Breast epithelium (tissue), 4 donors: ENCODE measurements at places on chromosomes 1 and 21. TPM values are rescaled to one million over a fixed set of nuclear protein-coding genes. Genes with fewer than 3 reads are reported as not detected.
A peak's percentile ranks its signal among the peaks of the same experiment; 100 is the strongest.

GRCh38 chr21:34649400-34649799 lies 19.4 kb upstream of the CLIC6 start:
- no peaks in the 10 kb centered on the region for H3K27me3 ChIP-seq
- DNase-seq = no peak
- H3K36me3 ChIP-seq = no peaks in the 10 kb centered on the region
- no peak overlapping the region for H3K4me3 ChIP-seq
- H3K27ac ChIP-seq = no peak overlapping the region

DNA sequence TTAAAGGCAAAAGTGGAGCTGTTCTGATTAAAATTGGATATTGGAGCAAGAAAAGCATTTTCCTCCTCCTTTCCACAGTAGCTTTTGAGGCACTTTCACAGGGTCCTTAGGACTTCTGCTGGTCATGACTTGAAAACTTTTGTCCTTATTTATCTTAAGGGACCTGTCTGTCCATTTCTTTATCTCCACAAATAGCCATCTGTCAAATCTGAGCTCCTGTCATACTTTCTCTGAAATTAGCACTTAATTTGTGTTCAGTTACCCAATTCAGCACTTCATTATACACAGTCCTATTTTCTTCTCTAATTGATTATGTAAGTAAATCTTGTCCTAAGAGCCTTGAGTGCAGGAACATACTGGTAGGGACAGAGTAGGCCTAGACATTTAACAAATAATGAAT lies 9.8 kb downstream of the POU2F1 start:
- H3K4me1 ChIP-seq = no peaks in the 10 kb centered on the region
- H3K36me3 ChIP-seq = no peaks in the 10 kb centered on the region
- H3K27me3 ChIP-seq = no peaks in the 10 kb centered on the region
- no peak for DNase-seq

DNA sequence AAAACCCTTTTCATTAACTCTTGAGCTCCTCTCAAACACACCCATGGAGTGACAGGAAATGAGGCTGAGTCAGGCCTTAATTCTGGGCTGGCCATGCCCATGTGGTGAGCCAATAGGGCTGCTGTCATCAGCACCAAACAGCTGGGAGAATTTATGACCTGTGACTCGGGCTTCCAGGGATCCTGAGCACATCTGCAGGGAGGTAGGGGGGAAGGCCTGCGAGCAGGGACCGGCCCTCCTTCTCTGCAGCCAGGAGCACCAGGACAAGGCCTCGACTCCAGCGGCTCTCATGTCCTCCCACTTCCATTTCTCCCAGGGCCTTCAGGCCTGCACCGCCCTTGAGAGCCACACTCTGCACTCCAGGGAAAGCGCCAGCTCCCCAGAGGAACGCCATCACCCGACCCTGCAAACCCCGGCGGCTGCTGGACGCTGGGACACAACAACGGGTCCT lies 14.6 kb downstream of the RIPK4 start:
- DNase-seq = no peak
- no peaks in the 10 kb centered on the region for H3K27me3 ChIP-seq
- no peak overlapping the region for H3K4me3 ChIP-seq
- peak overlapping the region; percentile 70 for H3K27ac ChIP-seq
- H3K4me1 ChIP-seq = no peaks in the 10 kb centered on the region

DNA sequence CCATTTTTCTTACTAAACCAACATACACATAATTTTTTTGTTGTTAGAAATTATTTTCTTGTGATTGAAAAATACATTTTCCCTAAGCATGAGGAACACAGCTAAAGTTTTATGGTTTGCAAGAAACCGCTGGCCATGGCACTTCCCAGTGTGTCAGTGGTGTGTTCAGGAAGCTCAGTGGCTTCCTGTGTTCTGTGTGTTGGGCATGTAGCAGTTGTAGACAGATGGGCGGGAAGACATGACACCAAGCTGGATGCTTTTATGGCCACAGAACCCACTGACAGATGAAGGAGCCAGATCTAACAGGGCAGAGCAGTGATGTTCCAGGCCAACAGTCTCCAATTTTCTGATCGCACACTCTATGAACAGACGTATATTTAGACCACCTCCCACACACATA lies 119.8 kb downstream of the GALNT2 start:
- no peak for DNase-seq
- no peaks in the 10 kb centered on the region for H3K27me3 ChIP-seq
- H3K36me3 ChIP-seq = no peaks in the 10 kb centered on the region
- H3K4me3 ChIP-seq = no peak overlapping the region
- H3K27ac ChIP-seq = peak overlapping the region; percentile 53
- H3K4me1 ChIP-seq = no peaks in the 10 kb centered on the region

GRCh38 chr1:236495467-236496112 lies 28.2 kb upstream of the LGALS8 start:
- H3K4me1 ChIP-seq = no peaks in the 10 kb centered on the region
- no peaks in the 10 kb centered on the region for H3K27me3 ChIP-seq
- H3K27ac ChIP-seq = no peak overlapping the region
- H3K36me3 ChIP-seq = no peaks in the 10 kb centered on the region

- H3K36me3 ChIP-seq = no peaks in the 10 kb centered on the region
- H3K27me3 ChIP-seq = no peaks in the 10 kb centered on the region
- H3K4me1 ChIP-seq = no peaks in the 10 kb centered on the region
- no peak for DNase-seq
- no peak overlapping the region for H3K4me3 ChIP-seq
These were observed 73.3 kb downstream of the MDM4 start for GRCh38 chr1:204589409-204590038.

GRCh38 chr1:240495601-240496000 lies 116.4 kb downstream of the GREM2 start:
- no peak overlapping the region for H3K27ac ChIP-seq
- H3K27me3 ChIP-seq = no peaks in the 10 kb centered on the region
- no peak overlapping the region for H3K4me3 ChIP-seq
- H3K36me3 ChIP-seq = no peaks in the 10 kb centered on the region
- no peak for DNase-seq

SLFNL1 gene
- total RNA-seq = 0.66 TPM

DNA sequence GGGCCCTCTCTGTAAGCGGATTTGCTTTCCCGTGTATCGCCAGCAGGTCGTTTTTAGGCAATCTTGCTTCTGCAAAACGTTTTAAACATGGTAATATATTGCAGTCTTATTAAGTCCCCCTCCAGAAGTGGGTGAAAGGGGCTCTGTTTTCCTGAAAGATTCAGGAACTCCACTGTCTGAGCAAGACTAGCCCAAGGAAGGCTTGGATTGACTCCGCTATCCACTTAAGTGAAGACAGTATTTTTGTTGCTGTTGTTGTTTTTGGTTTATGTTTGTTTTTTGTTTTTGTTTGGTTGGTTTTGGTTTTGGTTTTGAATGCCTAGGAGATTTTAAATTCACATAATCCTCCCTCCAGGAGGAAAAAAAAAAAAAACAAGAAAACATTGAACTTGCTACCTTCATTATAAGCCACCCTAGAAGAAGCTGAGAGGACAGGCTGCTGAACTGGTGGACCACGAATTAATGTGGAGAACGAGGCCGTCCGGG lies 29.1 kb upstream of the NFIA start:
- H3K4me3 ChIP-seq = peak overlapping the region; percentile 43
- no peaks in the 10 kb centered on the region for H3K27me3 ChIP-seq
- H3K36me3 ChIP-seq = no peaks in the 10 kb centered on the region
- H3K27ac ChIP-seq = peak overlapping the region; percentile 81
- peaks cover 11% of the 10 kb centered on the region for H3K4me1 ChIP-seq

GRCh38 chr1:55039342-55040082 lies at the start of gene PCSK9:
TSS of gene PCSK9 (plus strand) at chr1:55039548. CDS start at chr1:55039838, 290 bp downstream.
- H3K36me3 ChIP-seq = no peaks in the 10 kb centered on the region
- H3K27me3 ChIP-seq = no peaks in the 10 kb centered on the region
- no peaks in the 10 kb centered on the region for H3K4me1 ChIP-seq
- H3K4me3 ChIP-seq = peak within 1 kb of the TSS; percentile 59

OR2L8 gene
- total RNA-seq = not detected

HAO2 gene
- 0.66 TPM for total RNA-seq

GRCh38 chr1:24965571-24965930 lies 35.5 kb upstream of the RUNX3 start:
- H3K4me1 ChIP-seq = no peaks in the 10 kb centered on the region
- no peak overlapping the region for H3K4me3 ChIP-seq
- no peak overlapping the region for H3K27ac ChIP-seq
- no peak for DNase-seq

DNA sequence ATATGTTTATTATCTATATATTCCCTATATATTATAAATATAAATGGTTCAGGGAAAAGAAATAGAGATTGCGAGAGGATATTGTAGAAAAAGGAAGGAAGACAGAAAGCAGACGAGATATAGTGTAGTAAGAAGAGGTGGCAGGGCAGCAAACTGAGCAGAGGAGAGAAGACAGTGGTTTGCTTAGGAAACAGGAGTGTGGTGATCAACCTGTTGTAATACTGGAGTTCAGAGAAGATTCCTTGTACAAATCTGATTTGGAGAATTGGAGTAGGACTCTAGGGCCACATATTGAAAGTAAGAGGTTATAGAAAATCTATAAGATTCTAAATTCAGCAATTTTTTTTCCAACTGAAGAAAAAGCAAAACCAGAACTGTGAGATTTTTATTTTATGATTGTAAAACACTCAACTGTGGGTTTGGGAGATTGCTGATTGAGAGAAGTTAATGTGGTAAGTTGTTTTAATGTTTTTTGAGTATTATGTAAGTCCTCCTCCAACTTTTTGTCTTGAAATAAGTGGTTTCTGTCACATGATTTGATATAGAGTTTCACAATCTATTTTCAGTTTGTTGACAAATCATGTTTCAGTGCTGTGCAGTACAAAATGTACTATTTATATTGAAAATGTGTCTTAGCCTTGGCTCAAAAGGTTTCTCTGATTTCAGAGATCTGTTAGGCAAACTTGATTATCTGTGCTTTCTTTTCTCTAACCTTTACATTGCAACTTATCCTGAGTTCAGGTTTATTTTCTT lies 9.6 kb upstream of the AMY2B start:
- peak overlapping the region; percentile 1 for H3K27ac ChIP-seq
- H3K36me3 ChIP-seq = no peaks in the 10 kb centered on the region
- H3K4me3 ChIP-seq = no peak overlapping the region
- H3K27me3 ChIP-seq = no peaks in the 10 kb centered on the region

DOCK7 gene
- total RNA-seq = 35.7 TPM

SPATA45 gene
- not detected for total RNA-seq

- no peak overlapping the region for H3K4me3 ChIP-seq
- no peaks in the 10 kb centered on the region for H3K36me3 ChIP-seq
- no peaks in the 10 kb centered on the region for H3K27me3 ChIP-seq
- H3K27ac ChIP-seq = peak overlapping the region; percentile 2
- DNase-seq = no peak
These were observed 93.9 kb downstream of the KIF1B start for GRCh38 chr1:10304295-10304694.

DNA sequence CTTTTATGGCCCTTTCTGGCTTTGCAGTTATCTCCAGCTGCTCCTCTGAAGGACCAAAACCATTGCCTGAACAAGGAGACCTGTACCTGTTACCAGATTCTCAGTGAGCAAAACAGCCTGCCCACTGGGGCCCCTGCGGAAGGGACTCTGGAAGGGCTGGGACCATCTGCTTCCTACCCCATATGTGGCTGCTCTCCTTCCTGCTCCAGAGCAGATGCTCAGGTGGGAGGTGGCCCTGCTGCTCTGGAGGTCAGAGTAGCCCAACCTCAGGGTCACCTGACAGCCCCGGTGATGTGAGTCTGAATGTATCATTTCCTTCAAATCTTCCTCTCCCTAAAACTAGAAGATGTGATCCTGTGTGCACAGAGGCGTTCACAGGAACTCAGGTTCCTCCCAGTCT lies 33.6 kb downstream of the PRDM16 start:
- no peaks in the 10 kb centered on the region for H3K36me3 ChIP-seq
- H3K27ac ChIP-seq = no peak overlapping the region
- H3K27me3 ChIP-seq = peaks cover 40% of the 10 kb centered on the region
- no peaks in the 10 kb centered on the region for H3K4me1 ChIP-seq

SLC2A5 gene
- total RNA-seq = 2.7 TPM

- no peaks in the 10 kb centered on the region for H3K4me1 ChIP-seq
- H3K27ac ChIP-seq = no peak overlapping the region
These were observed 23.2 kb upstream of the LRP8 start for GRCh38 chr1:53350853-53351767.

SLC35F3 gene
- total RNA-seq = 13.0 TPM

DPT gene
- 62.6 TPM for total RNA-seq

MXRA8 gene
- total RNA-seq = 308 TPM

GRCh38 chr1:185819798-185820197 lies 85.6 kb downstream of the HMCN1 start:
- no peak overlapping the region for H3K27ac ChIP-seq
- H3K4me3 ChIP-seq = no peak overlapping the region
- H3K27me3 ChIP-seq = no peaks in the 10 kb centered on the region
- no peaks in the 10 kb centered on the region for H3K4me1 ChIP-seq
- H3K36me3 ChIP-seq = no peaks in the 10 kb centered on the region

TPR gene
- total RNA-seq = 96.7 TPM

GRCh38 chr1:111768023-111768422 lies 12.3 kb downstream of the DDX20 start:
- H3K27me3 ChIP-seq = no peaks in the 10 kb centered on the region
- no peaks in the 10 kb centered on the region for H3K4me1 ChIP-seq
- H3K4me3 ChIP-seq = no peak overlapping the region
- no peak for DNase-seq

DNA sequence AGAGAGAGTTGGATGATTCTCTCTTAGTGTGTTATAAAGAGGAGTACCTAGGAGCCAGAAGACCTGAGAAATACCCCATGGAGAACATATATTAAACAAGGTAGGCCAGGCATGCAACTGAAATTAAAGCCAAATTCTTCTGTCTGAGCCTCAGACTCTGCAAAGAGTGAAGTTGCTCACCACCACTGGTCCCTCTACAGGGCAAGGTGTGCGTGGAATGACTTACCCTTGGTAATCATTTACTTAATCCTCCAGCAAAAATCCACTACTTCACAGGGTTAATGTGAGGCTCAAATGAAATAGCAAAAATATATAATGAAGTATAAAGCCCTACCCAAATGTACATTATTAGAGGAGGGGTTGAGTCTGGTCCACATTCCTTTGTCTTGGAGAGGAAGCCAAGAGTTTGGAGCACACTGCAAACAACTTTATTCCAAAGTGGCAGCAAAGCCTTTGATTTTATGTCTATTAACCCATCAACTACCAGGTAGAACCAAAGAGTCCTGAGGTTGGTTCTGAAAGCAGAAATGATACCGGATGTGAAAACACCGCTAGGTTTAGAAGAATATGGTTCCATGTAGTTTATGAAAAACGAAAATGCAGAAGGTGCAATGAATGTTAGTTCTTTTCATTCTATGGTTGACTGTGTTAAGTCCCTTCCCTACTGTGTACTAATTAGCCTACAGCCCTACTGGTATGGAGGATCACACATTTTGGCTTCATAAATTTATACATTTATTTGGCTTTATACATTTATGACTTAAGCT lies 8.5 kb downstream of the SSR2 start:
- no peaks in the 10 kb centered on the region for H3K4me1 ChIP-seq
- no peaks in the 10 kb centered on the region for H3K36me3 ChIP-seq
- H3K27me3 ChIP-seq = no peaks in the 10 kb centered on the region
- no peak overlapping the region for H3K4me3 ChIP-seq
- no peak overlapping the region for H3K27ac ChIP-seq

LRRC71 gene
- not detected for total RNA-seq

SPATA21 gene
- total RNA-seq = not detected

EEIG2 gene
- 18.4 TPM for total RNA-seq

DNA sequence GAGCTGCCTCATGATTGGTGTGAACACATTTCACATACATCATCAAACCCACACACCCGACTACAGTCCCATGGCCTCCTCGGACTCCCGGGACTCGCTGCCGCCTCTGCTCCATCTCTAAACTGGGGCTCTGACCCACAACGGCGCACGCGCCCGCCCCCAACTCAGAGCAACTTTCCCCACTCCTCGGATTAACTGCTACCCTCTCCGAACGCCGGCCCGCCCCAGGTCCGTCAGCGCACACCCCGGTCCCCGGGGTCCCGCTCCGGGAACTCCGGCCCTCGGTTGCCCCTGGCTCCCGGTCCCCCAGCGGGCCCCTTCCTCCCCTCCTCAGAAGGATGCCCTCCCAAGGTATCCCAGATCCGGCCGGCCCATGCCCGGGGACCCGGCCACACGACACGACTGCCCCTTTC lies 740 bp downstream of the DSTYK start:
- peak overlapping the region; percentile 96 for H3K27ac ChIP-seq
- peak; percentile 54 for DNase-seq
- no peaks in the 10 kb centered on the region for H3K36me3 ChIP-seq
- peak overlapping the region; percentile 99 for H3K4me3 ChIP-seq
- H3K27me3 ChIP-seq = no peaks in the 10 kb centered on the region
